Suppressor macrophage (primary cell): ENCODE measurements at places on chromosomes 7 and 10.
A peak's percentile ranks its signal among the peaks of the same experiment; 100 is the strongest.

- no peak for DNase-seq
These were observed 210.5 kb downstream of the ETV1 start for GRCh38 chr7:13778967-13779366.

GRCh38 chr7:152072421-152072820 lies 46.9 kb downstream of the GALNT11 start:
- DNase-seq: no peak

GRCh38 chr7:139861803-139862202 lies 32.7 kb downstream of the TBXAS1 start:
- peak; percentile 47 for DNase-seq

GRCh38 chr7:11742496-11742895 lies 89.5 kb downstream of the THSD7A start:
- DNase-seq: no peak

DNA sequence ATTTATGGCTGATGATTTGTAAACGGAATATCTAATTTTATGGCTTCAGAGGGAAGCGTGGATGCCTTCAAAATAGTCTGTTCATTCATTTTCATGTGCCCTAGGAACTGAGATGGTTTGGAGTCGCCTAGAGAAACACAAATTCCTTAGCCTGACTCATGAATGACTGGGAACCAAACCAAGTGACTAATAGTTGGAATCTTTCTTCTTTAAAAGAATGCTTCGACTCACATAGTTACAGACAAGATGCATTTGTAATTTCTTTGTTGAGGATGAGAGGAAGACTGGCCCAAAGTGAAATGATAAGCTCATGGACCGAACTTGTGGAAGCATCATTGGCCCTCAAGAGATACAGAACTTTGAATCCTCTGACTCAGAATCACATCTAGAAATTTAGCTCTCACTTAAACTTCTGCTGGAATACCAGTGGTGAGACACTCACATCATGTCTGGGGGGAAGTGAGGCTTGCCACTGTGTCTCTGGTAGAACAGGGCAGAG lies 1107.2 kb downstream of the NRG3 start:
- DNase-seq: no peak

DNA sequence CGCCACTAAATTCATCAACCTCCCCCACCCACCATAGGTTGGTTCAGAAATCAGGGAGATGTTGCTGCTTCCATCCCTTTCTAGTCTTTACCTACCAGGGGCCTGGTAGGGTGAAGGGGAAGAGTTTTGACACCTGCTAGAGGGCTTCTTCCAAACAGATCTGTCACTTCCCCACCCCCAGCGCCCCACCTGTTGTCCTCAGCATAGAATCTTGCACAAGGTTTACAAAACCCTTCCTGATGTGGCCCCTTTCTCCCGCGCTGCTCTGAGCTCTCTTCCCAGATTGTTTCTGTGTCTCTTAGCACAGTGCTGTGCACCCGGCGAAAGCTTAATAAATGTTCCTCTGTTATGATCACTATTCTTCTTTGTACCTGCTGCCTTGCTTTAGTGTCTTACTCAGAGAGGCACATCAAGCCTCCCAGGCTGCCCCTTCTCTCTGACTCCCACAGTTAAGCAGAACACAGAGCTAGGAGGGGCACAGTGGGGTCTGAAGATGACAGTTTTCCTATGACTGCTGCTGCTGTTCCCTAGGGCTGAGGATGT lies 11.2 kb upstream of the C10orf95 start:
- no peak for DNase-seq

- DNase-seq: no peak
These were observed 7.3 kb downstream of the AGFG2 start for GRCh38 chr7:100546129-100546925.

GRCh38 chr10:126730856-126731609 lies 60.5 kb upstream of the C10orf90 start:
- no peak for DNase-seq

- DNase-seq: no peak
These were observed 339.0 kb upstream of the ZMIZ1 start for GRCh38 chr10:78729800-78730199.

DNA sequence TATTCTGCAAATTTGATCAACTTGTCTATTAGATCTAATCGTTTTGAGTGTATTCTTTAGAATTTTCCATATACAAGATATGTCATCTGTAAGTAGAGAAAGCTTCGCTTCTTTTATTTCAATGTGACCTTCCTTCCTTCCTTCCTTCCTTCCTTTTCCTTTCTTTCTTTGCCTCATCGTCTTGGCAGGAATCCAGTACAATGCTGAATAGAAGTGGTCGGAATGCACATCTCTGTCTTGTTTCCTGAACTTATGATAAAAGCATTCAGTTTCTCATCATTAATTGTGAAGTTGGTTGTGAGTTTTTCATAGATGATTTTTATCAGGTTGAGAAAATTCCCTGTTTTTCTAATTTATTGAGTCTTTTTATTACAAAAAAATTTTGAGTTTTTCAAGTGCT lies 300.7 kb upstream of the ZNF32 start:
- DNase-seq: no peak

DNA sequence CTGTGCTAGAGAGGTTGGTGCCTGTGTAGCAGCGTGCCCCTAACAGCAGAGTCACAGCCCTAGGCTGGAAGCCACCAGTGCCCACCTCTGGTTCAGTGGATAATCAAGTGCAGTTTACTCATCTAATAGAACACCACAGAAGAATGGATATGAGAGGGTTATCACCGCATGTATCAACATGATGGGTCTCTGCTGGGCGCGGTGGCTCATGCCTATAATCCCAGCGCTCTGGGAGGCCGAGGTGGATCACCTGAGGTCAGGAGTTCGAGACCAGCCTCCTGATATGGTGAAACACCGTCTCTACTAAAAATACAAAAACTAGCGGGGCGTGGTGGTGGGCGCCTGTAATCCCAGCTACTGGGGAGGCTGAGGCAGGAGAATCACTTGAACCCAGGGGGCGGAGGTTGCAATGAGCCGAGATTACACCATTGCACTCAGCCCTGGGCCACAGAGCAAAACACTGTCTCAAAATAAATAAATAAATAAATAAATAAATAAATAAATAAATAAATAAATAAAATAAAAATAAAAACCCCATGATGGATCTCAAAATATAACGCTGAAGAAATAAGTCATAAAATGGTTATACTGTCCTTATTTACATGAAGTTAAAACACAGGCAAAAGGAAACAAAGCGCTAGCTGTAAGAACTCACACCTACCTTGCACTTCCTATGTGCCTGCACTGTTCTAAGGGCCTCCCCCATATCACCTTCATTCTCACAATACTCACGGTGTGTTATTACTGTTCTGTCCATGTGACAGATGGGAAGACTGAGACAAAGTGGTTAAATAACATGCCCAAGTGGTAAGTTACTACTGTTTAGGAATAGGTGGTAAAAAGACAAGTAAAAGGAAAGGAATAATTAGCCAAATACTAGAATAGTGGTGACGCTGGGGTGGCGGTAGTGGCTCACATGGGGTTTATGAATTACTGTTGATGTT lies 70.9 kb downstream of the AMZ1 start:
- no peak for DNase-seq

DNA sequence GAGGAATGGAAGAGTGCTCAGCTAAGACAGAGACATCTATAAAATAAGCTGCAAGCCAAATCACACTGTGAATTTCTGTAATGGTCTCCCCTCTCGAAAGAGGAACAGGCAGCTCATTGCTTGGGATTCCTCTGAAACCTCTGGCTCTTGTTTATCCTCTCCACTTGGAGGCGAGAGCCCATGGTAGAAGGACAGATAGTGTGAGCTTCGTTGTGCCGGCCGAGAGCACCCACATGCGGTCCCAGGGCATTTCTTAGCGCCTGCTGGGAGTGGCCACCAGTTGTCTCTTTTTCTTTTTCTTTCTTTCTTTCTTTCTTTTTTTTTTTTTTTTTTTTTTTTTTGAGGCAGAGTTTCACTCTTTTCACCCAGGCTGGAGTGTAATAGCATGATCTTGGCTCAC lies 26.2 kb downstream of the CNPY1 start:
- no peak for DNase-seq

DNA sequence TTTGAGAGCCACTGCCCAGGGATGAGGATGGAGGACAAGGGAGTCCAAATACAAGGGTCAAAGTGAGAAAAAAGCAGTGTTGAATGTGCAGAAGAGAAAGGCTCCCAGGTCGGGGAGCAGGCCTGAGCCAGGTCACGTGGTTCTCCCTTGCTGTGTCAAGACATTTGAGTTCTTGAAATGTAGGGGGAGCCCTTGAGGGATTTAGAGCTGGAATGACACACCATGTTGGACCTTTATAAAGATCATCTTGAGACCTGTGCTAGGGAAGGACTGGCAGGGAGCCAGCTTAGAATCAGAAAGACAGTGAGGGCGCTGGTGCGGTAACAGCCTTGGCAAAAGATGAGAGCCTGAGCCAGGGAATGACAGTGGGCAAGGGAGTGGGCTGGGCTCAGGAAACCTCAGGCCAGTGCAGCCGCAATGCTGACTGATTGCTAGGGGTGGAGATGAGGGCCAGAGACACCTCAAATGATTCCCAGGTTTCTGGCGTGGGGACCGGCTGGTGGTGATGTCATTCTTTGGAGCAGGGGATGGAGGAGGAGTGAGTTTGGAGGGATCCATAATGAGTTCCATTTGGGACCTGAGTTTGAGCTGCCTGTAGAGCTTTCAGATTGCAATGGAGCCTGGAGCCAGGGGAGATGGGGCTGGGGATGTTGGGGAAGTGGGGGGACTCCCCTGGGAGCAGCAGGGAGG lies 120.1 kb downstream of the PTPN20 start:
- DNase-seq: no peak

DNA sequence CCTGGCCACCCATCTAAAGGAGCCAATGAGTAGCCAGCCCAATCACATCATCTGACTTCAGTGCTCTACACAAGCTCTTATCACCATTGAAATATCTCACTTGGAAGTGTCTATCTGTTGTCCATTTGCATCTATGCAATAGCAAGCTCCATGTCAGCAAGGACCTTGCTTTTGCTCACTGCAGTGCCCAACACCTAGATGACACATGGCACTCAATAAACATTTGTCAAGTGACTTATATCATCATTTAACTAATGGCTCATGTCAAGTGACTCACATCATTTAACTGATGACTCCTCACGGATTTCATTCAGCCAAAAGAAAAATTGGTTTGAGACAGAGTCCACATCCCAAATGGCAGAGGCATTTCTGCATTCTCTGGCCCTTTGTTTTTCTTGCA lies 92.9 kb upstream of the ADAM12 start:
- DNase-seq: no peak

DNA sequence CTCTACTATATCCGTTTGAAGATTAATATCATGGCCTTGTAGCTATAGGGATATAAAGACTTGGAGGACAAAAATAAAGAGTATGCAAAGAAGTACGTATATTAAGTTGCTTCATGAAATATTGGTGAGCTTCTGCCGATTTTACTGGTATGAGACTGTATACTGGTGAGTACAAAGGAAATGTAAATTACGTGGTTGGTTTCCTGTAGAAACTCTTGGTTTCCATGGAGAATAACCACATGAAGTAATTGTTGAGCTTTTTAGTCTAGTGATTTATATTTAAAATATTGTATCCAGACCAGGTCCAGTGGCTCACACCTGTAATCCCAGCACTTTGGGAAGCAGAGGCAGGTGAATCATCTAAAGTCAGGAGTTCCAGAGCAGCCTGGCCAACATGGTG lies 32.2 kb upstream of the GLI3 start:
- no peak for DNase-seq

DNA sequence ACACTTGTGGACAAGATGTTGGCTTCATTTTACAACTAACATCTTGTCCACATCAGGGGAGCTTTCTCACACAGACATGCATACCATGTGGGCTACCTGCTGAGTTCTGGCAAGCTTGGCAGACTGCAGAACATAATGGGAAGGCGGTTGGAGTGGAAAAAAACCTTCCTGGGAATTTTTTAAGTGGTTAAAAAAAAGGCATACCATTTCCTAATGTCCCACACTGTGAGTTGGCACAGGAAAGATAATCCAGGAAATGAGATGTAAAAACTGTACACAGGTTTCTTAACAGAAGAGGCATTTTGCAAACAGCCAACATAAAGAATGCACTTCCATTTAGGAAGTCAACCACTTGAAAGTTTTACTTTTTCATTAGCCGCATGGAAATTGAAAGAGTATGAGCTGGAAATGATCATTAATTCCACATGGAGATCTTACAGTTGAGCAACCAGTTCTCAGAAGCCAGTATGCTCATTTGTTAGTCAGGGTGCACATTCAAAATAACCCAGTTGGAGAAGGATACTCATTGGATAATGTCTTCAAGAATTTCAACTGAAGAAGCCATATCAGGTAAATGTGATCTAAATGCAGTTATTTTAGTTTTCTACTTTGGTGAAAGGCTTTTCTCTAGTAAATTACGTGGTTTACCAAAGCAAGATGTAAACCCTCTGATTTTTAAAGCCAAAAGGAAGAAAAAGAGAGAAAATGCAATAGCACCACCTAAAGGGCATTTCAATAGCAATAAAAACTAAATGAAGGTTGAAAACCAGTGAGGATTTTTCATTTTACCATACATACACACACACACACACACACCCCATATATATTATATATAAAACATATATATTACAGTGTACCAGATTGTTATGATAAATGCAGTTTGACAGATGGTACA lies 194.0 kb downstream of the TAX1BP1 start:
- no peak for DNase-seq

GRCh38 chr7:152464312-152465118 lies 28.7 kb upstream of the KMT2C start:
- peak; percentile 97 for DNase-seq

- peak; percentile 57 for DNase-seq
These were observed 67.5 kb downstream of the GPR141 start for GRCh38 chr7:37751096-37751495.

DNA sequence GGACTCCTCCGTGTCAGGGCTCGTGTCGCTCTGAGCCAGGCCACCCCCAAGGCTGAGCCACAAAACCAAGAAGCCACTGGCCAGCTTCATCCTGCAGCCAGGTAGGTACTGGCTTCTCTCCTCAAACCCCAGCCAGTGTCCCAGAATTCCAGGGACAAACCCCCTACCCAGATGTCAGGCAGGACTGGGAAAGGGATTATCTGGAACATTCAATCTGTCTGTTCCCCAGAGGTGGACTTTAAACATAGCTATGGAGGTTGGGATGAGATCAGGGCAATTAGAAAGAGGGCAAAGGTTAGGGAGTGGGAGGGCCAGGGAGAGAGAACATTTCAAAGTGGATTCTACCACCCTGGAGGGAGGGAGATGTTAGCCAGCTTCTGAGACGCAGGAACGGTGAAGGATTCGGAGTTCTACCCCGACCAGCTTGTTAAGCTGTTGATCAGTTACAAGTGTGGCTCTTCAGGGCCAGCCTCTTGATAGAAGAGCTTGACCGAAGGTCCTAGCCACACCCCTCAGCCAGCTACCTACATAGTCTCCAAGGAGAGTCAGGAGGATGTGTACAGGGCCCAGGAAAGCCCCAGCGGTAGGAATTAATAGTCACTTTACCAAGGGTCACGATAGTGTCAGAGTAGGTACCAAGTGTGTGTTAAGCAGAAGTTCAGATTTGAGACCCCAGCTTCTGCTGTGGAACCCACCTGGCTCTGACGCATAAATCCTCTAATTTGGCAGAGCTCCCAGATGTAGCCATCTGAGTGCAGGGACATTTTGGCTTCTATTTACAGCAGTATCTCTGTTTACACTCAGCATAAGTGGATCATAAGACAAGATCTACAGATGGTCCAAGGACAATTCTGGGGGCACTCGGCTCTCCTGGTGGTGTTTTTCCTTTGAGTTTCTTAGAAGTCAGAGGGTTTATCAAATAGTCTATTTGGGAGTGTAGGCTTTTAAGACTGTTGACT lies at the start of gene PLA2G12B:
TSS of gene PLA2G12B (minus strand) at position 211 of the 959 bp plus-strand sequence. CDS start at position 90, 121 bp downstream.
- no peak for DNase-seq

GRCh38 chr7:130844811-130845580 lies 111.0 kb upstream of the KLF14 start:
- no peak for DNase-seq

GRCh38 chr10:120634659-120635058 lies 177.6 kb downstream of the PLPP4 start:
- DNase-seq: no peak

GRCh38 chr7:159139202-159139601 lies 5.5 kb downstream of the VIPR2 start:
- DNase-seq: no peak
